ENCODE measurements at places on chromosomes 5 and 9.

DNA sequence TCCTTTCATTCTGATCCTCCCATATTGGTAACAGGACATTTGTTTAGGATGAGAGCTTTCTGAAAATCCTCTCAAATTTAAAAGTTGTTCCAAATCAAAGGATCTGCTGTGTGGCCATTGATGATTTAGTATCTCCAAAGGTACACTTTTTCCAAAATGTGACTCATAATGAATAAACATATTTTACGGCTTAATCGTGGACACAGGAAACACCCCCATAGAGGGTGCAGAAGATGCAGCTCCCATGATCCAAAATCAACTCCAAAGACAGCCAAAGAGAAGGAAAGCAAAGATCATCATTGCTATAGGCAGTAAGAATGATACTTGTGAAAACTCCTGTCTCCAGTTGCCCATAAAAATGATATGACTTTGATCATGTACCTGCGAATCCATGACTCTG, 239.7 kb downstream of the PIK3R1 start:
- no peak for DNase-seq

- DNase-seq: no peak
Observed at GRCh38 chr9:88741335-88741734, 206.4 kb downstream of the NXNL2 start.

- no peak for DNase-seq
Observed at GRCh38 chr9:1129382-1129781, 79.2 kb downstream of the DMRT2 start.

GRCh38 chr9:70951749-70952727, 169.4 kb downstream of the TRPM3 start:
- no peak for DNase-seq

DNA sequence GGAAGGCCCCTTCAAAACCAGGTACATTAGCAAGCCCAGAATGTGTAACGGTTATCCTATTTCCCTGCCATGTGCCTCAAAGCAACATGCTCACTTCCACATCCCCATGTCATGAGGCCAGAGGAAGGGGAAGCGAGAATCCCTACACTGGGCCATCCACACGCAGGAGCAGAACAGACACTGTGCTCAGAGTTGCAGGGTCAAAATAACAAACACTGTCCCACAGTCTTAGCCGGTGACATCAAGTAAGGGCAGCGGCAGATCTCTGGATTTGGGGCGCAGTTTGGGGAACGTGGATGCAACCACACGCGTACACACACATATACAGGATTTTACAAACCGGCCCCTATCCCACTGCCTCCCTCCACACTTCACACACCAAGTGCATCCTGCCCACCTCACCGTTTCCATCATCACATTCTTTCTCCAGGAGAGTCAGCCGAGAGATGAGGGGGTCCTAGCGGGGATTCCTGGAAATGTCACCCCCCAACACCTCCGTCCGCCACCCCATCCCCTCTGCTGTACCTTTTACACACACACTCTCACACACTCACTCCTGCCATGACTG, 776 bp downstream of the APBA1 start:
- DNase-seq: no peak

DNA sequence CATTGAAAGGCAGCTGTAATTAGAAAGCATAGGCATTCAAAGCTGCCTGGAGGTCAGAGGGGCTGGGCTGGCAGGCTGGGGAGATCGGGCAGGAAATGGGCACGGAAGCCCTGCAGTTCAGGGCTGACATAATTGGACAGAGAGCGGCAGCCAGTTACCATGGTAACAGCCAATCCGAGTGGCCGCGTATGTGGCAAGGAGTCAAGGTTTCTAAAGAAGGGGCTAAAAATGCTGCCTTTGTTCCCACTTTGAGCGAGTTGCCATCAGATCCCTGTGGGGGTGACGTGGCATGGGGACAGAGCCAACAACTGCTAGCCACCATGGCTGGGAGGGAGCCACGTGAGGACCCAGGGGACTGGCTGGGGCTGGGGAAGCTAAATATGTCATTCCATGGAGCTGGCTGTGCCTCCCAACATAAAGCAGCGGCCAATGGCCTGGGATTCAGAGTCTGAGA, 44.7 kb upstream of the NDFIP1 start:
- no peak for DNase-seq

DNA sequence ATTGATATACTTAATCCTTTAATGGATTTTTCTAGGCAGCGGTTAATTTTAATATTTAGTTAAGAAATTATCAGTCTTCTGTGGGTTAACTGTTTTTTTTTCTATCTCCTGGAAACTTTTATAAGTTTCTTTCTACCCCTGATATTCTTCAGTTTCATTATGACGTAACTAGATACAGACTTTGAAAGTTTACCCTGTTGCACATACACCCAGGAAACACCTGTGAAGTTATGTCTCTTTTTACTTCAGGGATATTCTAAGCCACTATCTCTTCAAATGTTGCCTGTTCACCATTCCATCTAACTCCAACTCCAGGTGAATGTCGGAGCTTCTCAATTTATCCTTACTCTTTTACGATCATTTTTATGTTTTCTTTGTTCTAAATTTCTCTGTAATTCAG, 329.0 kb downstream of the ICE1 start:
- no peak for DNase-seq

GRCh38 chr5:87081511-87082372, 185.9 kb upstream of the RASA1 start:
- no peak for DNase-seq

GRCh38 chr9:99055384-99055783, 49.5 kb upstream of the TGFBR1 start:
- no peak for DNase-seq

DNA sequence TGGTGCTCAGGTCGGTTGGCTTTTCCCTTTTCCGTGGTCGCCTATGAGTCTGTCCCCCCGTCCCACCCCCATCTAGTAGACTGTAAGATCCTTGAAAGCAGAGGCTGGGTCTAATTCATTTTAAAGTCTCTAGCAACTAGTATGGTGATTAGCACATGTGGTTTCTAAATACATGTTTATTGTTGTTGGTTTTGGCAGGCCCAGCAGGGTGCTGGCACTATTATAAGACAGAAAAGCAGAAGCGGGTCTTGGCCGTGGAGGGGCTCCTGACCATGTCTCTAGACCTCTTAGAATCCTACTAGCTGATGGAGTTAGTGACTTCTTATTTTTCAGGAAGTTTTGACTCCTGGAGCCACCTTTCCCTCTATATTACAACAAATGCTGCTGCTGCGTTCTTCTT, 61.5 kb upstream of the TNFSF8 start:
- no peak for DNase-seq

All from stimulated activated CD8-positive, alpha-beta memory T cell treated with anti-CD3 and anti-CD28 coated beads, Interleukin-2, amount 100 ng/mL, for 1 hour (primary cell).